HuH-7.5 (cell line): ENCODE measurements at places on chromosomes 13 and 19.
A peak's percentile ranks its signal among the peaks of the same experiment; 100 is the strongest.

GRCh38 chr19:1154731-1155351 lies 19.2 kb downstream of the SBNO2 start:
- DNase-seq = peak; percentile 99

- DNase-seq = no peak
Measured at GRCh38 chr13:26198116-26198515, 24.0 kb downstream of the RNF6 start.

- no peak for DNase-seq
Measured at GRCh38 chr19:11673608-11674041, 65.1 kb downstream of the ZNF823 start.

DNA sequence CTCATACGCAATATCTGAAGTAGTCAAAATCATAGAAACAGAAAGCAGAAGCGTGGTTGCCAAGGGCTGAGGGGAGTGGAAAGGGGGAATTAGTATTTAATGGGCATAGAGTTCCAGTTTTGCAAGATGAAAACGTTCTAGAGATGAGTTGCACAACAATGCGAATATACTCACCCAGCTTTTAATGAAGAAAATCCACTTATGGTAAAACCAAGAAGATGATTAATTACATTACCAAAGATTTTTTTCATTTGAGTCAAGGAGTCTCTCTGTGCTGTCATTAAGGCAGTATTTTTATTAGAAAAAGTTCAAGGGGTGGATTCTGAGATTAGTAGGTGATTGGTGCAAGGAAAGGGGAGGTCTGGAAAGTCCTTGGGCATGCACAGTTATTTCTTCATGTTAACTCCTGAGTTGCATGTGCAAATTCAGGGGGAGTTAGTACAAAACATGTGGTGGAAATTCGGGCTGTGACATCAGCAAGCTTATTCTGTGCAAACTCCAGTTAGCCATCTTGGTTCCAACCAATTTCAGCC lies 6.9 kb upstream of the CBY2 start:
- no peak for DNase-seq
